Ovary (tissue), 10 donors: ENCODE measurements at places on chromosomes 7 and 10.

DNA sequence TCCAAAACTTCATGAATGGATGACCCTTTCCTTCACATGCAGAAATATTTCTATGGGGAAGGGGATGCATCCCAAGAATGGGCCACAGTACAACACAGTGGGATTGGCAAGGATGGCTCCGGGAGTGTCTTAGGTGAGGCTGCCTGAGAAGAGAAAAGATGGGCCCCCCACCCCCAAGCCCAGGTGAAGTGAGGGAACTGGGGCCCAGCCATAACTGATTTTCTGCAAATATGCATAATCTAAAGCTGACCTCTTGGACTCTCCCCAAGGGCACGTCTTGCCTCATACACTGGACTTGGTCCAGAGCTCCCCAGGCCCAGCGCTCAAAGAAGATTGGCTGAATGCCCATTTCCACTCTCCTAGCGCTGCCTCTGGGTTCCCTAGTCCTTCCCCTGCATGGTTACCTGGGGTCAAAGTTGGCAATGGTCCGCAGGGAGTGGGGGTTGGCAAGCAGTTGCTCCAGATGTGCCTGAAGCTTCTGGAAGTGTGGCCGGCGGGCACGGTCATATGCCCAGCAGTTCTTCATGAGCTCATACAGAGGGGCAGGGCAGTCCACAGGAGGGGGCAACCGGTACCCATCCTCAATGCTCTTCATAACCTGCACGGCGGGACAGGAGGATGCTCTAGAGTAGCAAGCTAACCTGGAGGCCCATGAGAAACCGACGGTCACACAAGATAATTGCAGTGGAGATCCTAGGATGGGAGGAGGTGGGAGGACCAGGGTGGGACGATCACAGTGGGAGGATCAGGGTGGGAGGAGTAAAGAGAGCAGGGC is 12.3 kb downstream of the ZYX start:
- DNase-seq: no peak

DNA sequence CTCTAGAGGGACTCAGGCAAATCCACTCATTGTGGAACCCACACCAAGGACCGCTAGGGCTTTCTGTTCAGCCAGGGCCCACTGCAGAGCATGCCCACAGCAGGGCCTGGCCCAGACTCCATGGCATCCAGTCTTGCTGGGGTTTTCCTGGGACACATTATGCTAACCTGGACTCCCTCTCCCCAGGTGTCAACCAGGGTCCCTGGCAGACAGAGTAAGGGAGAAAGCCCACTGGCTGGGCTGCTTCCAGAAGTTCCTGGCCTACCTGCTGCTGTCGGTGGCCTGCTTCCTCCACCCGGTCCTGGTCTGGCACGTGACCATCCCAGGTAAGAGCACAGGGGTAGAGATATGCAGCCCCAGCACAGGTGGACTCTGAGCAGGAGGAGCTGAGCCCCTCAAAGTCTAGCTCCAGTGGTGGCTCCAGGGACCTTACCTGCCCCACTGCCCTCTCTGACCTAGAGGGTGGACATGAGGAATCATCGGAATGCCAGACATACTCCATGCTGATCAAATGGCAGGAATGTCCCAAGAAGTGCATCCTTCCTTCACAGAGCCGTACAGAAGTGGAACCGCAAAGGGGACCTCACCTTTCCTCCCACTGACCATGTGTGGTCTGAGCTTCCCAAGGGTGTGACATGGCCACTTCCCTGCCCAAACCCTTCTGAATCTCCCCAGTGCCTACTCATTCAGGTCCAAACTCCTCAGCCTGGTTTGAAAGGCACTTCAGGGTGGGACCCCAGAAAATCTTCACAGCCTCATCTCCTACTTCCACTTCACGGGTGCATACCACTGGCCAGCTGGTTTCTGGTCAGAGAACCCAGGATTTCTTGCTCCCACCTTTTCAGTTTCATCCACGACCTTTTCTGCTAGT is 22.5 kb downstream of the TMEM72 start:
- DNase-seq: no peak

GRCh38 chr10:44506386-44506785 is 121.5 kb upstream of the CXCL12 start:
- DNase-seq: no peak

DNA sequence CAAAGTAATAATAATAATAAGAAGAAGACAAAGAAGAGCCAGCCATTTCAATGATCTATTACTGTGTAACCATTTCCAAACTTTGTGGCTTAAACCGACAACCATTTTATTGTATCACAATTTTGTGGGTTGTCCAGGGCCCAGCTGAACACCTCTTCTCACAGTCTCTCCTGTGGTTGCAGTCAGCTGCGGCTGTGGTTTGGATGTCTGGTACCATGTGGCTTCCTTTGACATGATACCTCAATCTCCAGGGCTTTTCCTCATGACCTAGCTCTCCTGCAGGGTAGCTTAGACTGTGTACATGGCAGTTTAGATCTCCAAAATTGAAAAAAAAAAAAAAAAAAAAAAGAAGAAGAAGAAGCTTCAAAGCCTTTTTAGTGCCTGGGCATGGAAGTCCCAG is 72.6 kb upstream of the NFKB2 start:
- no peak for DNase-seq

DNA sequence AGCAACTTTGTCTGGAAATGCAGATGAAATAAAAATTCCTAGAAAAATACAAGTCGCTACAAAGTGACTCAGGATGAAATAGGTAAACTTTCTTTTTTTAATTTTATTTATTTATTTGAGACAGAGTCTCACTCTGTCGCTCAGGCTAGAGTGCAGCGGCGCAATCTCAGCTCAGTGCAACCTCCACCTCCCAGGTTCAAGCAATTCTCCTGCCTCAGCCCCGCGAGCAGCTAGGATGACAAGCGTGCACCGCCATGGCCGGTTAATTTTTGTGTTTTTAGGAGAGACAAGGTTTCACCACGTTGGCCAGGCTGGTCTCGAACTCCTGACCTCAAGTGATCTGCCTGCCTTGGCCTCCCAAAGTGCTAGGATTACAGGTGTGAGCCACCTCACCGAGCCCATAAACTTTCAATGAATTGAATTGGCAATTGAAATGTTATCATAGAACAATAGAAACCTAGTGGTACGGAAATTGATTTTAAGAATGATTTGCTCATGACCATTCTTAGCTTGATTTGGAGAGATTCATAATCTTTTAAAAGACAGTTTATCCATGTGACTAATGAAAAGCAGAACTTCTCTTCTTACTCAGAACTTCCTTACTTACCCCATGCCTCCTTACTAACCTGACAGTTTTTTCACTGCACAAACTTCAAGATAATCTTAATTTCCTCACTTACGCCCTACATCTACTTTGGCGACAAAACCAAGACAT is 161.7 kb downstream of the FAM107B start:
- DNase-seq: no peak

DNA sequence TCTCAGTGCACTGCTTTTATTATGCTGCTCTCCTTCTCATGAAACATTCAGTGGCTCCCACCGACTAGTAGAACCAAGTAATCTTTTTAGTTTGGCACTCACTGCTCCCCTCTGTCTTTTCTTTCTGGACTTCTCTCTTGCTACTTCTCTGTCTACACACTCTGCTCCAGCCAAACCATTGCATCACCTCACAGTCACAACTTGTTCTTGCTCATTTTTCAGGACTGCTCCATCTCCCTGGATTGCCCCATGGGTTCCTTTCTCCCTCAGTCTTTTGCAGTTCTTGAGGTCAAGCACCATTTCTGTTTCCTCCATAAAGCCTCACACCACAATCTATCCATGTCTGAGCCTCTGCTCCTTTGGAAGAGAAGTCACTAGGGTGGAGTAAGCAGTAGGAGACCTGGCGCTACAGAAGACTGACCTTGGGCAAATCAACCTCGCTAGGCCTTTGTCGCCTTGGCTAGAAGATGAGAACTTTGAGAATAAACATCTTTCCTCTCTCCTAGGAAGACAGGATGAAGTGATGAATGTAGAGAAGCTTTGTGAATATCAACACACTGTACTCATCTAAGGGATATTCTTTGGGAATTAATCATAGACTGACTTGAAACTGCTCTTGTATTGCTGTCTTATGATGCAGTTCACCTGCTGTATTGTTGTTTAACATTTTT is 186.2 kb downstream of the LRMDA start:
- no peak for DNase-seq

GRCh38 chr10:97188261-97188711 is 2.5 kb upstream of the SLIT1 start:
- DNase-seq: no peak

- DNase-seq: no peak
These were observed 95.2 kb downstream of the DNAJB6 start for GRCh38 chr7:157431951-157432540.

- no peak for DNase-seq
These were observed 101.9 kb upstream of the TNRC18 start for GRCh38 chr7:5525271-5526099.

DNA sequence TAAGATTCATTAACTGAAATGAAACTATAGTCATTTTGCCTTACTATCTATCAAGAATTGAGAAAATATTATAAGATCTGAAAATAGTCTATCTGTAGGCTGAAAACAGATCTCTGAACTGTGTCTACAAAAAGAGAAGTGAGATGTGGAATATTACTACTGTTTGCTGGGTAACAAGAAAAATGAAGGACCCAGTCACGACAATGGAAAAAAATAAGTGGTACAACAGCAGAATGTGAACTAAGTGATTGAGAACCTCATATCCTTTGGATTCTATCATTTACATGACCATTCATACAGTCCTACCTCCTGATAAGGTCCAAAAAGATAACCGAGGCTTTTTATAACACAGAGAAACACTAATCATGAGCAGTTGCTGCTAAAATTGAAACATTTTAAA is 94.3 kb downstream of the UBE2H start:
- DNase-seq: no peak

- no peak for DNase-seq
These were observed 3.5 kb downstream of the SKIDA1 start for GRCh38 chr10:21521751-21522533.

- no peak for DNase-seq
These were observed 68.0 kb upstream of the SAMD8 start for GRCh38 chr10:75043256-75044131.

DNA sequence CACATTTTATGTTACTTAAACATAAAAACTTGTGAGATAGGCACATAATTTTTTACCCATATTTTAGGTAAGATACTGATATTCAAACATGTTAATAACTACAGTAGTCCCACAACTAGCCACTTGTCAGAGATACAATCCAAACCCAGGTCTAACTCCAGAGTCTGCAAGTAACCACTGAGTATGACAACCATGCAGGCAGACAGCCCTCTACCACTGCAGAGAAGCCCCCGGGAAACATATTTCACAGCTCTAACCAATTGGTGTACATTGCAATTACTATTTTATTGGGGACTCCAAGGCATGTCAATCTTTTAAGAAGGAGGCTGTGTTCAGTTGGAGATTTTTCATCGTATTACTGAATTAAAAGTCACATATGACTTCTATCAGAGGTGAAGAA is 107.2 kb upstream of the FAM133B start:
- no peak for DNase-seq

GRCh38 chr7:41777894-41778596 is 75.2 kb upstream of the INHBA start:
- no peak for DNase-seq

DNA sequence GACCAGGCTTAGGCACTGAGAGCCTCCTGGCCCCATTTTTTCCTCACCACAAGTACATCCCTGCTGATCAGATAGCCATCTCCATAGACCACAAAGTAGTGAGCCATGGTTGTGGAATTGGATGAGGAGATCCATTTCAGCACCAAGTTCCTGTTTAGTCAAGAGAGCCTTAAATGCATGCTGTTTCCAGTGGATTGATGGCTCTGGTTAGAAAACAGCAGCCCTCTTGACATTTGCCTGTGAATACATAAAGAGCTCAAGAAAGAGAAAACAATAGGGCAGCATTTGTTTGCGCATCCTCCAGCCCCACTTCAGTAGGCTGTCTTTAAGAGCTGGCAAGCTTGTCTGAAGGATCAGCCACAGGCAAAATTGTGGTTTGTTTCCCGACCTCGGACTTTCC is 251.2 kb downstream of the POU6F2 start:
- no peak for DNase-seq

DNA sequence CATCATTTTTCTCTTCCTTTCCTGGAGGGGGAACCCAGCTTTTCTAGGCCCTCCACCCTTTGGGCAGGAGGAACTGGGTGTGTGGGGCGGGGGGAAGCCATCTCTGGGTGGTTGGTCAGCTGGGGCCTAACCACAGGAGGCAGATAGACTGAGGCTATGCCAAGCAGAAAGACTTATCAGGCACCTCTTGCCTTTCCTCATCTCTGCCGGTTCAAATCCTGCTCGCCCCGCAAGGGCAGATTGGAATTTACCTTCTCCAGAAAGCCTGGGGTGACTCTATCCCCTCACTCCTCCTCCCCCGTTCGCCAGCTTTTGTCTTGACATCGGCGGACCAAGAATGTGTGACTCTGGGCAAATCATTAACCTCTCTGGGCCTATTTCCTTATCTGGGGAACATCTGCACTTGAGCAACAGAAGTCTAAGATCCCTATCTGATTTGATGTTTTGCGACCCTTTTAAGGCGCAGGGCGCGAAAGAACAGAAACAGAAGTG is 584 bp upstream of the GARS1 start:
- DNase-seq: peak; percentile 44

DNA sequence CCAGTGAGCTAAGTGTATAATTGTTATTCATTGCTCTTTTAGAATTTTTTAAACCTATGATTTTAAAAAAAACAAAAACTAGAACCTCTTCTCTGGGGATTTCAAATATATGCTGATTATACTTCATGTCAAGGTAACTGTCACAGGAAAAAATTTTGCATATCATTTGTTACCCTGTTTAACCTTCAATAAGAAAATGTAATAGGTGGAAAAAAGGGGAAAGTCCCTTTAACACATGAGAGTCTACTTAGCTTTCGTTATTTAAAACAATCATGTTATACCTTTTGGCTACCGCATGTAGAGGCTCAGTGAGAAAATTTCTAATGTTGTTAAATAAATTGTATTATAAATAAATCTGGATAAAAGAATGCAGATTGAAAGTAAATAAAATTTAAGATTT is 190.1 kb upstream of the AKR1E2 start:
- DNase-seq: no peak

- no peak for DNase-seq
These were observed 38.6 kb upstream of the ADD3 start for GRCh38 chr10:109968953-109969759.

DNA sequence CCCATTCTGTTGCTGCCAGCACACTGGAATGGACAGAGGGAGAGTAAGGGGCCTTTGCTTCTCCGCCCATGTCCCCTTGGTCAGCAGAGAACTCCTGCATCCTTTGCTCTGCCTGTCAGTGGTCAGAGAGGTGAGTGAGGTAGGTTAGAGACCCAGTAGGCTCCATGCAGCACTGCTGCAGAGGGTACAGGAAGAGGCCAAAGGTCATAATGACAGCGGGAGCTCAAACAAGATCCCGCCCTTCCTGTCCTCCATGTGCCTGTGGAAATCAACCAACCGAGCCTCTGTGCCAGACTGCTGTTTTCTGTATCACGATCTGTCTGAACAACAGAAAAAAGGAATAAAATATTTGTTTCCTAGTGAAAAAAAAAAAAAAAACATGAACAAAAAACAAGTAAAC is 81.4 kb downstream of the ZNF33B start:
- no peak for DNase-seq

GRCh38 chr10:5317547-5318107 is 47.1 kb upstream of the UCN3 start:
- DNase-seq: no peak
